ENCODE measurements at places on chromosomes 2 and 18.

- no peak for DNase-seq
These were observed 9.8 kb downstream of the MALL start for GRCh38 chr2:110105608-110106467.

- no peak for DNase-seq
These were observed 53.6 kb downstream of the CAPN13 start for GRCh38 chr2:30753630-30754029.

DNA sequence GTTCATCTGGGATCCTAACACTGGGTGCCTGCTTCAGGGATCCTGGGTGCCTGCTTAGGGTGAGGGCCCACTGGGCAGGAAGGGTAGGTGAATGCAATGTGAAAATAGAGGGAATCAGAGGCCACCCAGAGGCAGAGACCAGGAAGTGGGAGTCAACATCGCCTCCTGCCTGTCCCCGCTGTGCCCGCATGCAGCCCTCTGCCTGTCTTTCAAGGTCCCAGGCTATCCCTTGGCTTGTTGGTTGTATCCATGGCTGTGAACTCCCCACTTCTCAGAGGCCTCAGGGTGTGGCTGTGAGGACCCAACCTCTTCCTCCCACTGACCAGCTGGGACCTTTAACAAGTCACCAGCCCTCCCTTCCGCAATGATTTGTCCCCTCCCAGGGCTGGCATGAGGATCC, 26.5 kb downstream of the PSD4 start:
- no peak for DNase-seq

- DNase-seq, result no peak
These were observed 1162.8 kb upstream of the TMEFF2 start for GRCh38 chr2:193357508-193357907.

GRCh38 chr2:63663013-63663864, 74.5 kb downstream of the MDH1 start:
- DNase-seq, result no peak

DNA sequence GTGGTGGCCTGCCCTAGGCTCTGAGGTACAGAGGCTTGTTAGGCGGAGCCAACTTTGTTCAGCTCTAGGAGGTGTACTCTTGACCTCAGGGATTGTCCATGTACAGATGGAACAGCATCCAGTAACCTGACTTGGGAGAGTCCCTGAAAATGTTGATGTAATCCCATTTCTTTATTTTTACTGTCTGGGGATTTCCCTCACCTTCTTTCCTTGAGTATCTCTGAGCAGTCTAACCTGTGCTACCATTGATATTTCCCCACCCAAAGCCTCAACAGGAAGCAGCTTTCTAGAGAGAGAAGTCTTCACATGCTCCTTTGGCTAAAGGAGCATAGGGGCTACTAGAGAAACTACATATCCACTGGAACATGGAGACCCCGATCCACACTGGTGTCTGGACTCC, 10.4 kb downstream of the IL36A start:
- DNase-seq, result no peak

GRCh38 chr2:188884517-188884916, 89.7 kb upstream of the COL3A1 start:
- no peak for DNase-seq

DNA sequence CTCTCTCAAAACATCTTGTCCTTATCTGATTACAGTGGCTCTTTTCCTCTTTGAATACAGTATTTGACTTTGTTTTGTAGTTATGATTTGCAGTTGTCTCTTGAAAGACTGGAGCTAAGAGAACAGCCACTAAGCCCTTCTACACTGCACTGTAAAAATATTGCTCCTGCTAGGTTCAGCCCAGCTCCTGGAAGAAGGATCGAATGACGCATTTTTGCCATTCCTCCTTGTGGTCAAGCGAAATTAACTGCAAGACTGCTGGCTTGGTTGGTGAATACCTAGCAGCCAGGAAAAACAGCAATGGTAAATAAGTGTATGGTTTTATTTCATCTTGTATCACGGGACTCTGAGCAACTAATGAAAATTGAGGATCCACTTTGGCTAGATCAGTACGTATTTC, 407.8 kb upstream of the CDH2 start:
- no peak for DNase-seq

Measured in activated naive CD4-positive, alpha-beta T cell (primary cell).